ENCODE measurements at places on chromosomes 1 and 21.

DNA sequence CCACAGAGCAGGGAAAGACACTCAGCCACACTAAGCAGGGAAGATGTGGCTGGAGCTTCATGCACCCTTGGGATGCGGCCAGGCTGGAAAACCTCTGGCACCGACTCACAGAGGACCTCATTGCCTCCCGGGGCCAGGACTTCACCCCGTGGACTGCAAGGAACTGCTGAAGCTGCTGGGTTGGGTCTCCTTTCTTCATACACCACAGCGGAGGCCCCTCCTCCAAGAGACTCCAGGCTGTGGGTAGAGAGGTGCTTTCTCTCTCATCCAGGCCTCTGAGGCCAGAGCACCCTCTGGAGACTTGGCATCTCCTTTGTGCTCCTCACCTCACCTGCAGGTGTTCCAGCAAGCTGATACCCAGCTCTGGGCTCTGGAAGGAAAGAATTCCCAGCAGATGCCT, 76.0 kb upstream of the EDN2 start:
- DNase-seq, result no peak

- no peak for DNase-seq
These were observed 874.1 kb upstream of the B3GALT2 start for GRCh38 chr1:194060481-194060880.

DNA sequence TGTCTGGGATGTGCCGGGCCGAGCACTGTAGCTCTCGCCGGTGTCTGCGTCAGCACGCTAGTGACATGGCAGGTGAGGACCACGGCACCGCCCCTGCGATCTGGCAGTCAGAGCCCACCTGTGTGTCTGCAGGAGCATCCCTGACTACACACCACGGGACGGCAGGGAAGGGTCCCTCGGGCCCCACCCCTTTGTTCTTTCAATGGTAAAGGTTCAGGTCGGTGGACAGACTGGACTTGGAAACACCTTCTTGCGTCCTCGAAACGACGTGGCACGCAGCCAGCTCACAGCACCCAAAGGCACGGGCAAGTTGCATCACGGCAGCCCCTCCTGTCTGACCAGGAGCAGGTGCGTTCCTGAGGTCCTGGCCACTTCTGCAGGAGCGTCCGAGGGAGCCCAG, 3.7 kb upstream of the SAMD11 start:
- DNase-seq, result no peak

DNA sequence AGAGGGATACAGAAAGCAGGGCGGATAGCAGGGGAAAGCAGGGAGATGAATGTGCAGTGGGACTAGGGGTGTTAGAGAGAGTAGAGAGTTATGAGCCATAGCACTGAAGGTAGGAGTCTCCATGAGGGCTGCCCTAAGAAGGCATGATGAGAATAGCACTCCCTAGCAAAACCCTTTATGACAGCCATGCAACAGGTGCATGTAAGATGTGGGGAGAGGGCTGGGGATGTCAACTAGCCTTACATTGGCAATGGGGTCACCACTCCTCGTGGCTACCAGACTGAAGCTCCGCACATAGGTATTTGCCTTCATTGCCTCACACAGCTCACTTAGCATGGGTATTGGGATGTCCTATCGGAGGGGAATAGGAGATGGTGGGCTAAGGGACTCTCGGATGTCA, 4.6 kb downstream of the TMOD4 start:
- no peak for DNase-seq

- DNase-seq, result no peak
These were observed 23.8 kb downstream of the RPS27 start for GRCh38 chr1:154014154-154014907.

DNA sequence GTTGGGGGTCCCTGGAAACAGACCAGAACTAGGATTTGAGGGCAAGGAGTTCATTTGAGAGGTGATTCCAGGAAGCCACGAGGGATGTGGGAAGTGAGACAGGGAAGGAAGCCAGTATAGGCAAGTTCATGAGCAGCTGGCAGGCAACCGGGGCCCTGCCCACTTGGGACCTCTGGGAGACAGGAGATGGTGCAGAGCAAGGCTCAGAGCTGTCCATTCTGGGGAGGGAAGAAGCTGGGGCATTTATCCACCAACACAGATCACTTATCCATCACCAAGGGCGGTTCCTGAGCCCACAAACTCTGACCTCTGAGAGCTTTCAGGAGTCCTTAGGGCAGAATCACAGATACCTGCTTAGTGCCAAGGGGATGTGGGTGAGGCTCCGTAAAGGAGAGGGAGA, 16.8 kb downstream of the EDN2 start:
- DNase-seq, result no peak

Data from AG04450 (cell line).